ENCODE measurements at places on chromosomes 11 and 22. TPM values are rescaled to one million over a fixed set of nuclear protein-coding genes. Genes with fewer than 3 reads are reported as not detected.

The GP1BB gene
- total RNA-seq = 16.8 TPM

The OR8G1 gene
- total RNA-seq = not detected

The OR6Q1 gene
- not detected for total RNA-seq

The CCT8L2 gene
- not detected for total RNA-seq

The TRIM6 gene
- 1.2 TPM for total RNA-seq

The NRIP3 gene
- 49.1 TPM for total RNA-seq

Measured in diencephalon (tissue), 1 donor.